ENCODE measurements at places on chromosomes 12 and 14.

DNA sequence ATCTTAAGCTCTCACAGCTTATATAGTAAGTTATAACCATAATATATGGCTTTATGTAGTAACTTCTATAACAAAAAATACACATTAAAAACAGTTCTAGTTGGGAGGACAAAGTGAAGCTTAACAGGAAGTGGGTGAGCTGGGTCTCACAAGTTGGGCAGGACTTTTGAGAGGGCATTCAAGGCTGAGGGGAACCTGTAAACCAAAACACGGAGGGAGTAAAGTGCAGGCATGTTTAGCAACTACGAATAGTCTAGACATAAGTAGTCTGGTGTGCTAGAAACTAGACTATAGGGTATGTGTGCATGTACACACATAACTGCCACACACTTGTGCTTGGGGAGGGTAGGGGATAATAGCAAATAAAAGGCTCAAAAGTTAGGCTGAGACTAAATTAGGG, 14.2 kb upstream of the NEK9 start:
- DNase-seq: peak; percentile 47

GRCh38 chr14:87044807-87045206, 948.2 kb downstream of the GALC start:
- DNase-seq: no peak

GRCh38 chr12:44053549-44054127, 217.8 kb downstream of the TMEM117 start:
- no peak for DNase-seq

- no peak for DNase-seq
These were observed 439.2 kb downstream of the BTG1 start for GRCh38 chr12:91706466-91706865.

DNA sequence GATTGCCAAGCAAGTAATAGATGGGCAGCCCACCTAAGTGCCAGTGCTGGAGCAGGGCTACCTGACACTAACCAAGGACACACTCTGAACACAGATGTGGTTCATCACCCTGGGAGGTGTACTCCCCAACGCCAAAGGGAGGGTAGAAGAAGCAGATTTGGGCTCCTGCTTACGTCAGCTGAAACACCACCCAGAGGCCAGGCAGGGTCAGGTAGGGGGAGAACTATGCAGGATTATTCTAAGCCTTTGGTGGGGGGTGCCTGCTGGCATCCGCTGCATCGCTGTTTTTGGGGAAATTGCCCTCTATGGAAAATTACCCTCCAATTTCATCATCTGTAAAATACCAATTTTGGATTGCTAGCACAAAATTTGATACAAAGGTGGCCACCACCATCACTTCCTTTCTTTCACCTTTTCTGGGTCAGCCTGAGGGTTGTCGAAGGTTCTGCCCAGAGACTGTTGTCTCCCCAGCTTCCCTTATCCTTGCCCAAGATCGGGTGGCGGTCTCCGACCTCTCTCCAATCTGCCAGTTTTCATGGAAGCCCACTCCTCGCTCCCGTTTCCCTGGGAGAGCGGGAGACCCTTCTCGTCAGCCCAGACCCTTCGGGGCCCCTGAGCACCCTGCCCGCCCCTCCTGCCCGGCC, 535 bp downstream of the BIN2 start:
- peak; percentile 74 for DNase-seq

DNA sequence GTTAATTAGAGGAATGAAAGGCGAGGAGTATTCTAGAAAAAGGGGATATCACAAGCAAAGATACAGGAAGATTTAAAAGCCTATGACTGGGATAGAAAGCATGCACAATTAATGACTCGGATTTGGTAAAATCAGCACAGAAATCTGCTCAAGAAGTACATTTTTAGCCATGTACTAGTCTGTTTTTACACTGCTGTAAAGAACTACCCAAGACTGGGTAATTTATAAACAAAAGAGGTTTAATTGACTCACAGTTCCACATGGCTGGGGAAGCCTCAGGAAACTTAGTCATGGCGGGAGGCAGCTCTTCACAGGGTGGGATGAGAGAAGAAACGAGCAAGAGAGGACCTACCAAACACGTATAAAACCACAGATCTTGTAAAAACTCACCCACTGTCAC, 716.3 kb upstream of the MDGA2 start:
- no peak for DNase-seq

GRCh38 chr12:60263161-60263560, 667.3 kb downstream of the SLC16A7 start:
- DNase-seq: no peak

DNA sequence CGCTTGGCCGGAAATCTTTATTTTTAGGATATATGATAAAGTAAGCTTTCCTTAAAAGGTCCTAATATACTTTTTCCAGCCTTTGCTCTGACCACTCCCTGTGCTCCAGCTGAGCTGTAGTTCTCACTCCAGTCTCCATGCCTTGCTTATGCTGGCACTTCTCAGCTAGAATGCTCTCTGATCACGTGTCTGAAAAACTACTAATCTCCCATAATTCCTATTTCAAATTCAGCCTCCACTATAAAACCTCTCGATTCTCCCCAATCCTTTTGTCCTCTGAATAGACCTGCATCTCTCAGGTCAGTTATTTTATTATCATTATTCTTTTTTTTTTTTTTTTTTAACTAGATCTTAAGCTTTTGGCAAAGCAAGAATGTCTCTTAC, 3.7 kb downstream of the BIN2 start:
- no peak for DNase-seq

DNA sequence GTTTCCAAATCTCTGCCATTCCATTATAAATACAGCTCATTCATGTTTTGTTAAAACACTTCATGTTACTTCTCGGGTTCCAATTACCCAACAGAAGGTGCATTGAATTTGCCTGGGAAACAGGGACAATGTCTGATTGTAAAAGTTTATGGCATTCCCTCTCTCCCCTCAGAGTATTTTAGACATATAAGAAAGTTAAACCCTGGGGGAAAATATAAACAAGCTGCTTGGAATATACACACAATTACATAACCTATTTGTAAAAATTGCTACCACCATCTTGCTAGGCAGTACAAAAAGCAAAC, 60.0 kb downstream of the BTG1 start:
- no peak for DNase-seq

DNA sequence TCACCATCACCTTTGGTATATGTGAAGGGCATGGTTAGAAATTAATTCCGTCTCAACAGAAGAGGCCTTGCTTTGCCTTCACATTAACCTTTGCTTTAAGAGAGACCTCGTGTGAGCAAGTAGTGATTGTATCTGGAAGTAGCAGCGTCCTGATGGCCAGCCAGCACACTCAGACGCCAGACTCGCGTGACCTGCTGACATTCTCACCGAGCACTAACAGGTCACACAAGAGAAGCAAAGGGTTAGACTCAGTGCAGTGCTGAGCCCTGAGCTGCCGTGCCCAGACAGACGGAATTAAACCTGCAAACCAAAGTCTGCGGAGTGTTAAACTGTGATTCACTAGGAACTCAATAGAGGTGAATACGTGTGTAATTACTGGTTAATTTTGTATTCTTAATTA, 40.1 kb upstream of the MMP17 start:
- no peak for DNase-seq

DNA sequence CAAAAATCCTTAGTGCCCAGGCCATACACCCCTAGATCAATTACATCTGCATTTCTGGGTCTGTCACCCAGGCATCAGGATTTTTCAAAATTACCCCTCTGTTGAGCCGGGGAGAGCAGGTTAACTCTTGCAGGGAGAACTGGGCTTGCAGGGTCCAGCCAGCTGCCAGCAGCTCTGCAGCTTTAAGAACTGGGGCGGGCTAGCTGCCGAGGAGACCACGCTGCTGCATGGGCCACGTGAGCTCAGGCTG, at the start of gene DGLUCY:
Gene DGLUCY, plus strand, starts transcription at position 245 of the 250 bp plus-strand sequence. CDS start 46,222 bp downstream, outside the sequence.
- DNase-seq: peak; percentile 53
